CD4-positive, alpha-beta T cell (primary cell): ENCODE measurements at places on chromosomes 11 and 22.

DNA sequence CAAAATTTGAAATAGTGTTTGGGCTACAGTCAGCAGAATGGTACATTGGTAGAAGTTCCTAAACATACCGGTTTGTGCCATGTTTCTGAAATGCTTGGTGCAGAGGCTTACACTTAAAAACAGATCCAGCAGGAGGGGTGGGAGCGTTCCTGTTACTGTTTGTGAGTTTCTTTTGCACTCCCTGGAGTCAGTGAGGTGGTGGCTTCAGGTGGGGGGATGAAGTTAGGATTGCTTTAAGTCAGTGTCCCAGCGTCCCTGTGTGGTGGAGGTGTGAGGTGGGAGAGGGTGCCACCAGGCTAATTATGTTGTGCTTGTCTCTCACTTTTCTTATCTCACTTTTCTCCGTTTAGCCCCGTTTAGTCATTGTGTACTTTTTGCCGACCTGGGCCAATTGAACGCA lies 9.7 kb downstream of the TNRC6B start:
- DNase-seq = no peak

- DNase-seq = no peak
These were observed 11.8 kb downstream of the GTSE1 start for GRCh38 chr22:46308283-46308988.

DNA sequence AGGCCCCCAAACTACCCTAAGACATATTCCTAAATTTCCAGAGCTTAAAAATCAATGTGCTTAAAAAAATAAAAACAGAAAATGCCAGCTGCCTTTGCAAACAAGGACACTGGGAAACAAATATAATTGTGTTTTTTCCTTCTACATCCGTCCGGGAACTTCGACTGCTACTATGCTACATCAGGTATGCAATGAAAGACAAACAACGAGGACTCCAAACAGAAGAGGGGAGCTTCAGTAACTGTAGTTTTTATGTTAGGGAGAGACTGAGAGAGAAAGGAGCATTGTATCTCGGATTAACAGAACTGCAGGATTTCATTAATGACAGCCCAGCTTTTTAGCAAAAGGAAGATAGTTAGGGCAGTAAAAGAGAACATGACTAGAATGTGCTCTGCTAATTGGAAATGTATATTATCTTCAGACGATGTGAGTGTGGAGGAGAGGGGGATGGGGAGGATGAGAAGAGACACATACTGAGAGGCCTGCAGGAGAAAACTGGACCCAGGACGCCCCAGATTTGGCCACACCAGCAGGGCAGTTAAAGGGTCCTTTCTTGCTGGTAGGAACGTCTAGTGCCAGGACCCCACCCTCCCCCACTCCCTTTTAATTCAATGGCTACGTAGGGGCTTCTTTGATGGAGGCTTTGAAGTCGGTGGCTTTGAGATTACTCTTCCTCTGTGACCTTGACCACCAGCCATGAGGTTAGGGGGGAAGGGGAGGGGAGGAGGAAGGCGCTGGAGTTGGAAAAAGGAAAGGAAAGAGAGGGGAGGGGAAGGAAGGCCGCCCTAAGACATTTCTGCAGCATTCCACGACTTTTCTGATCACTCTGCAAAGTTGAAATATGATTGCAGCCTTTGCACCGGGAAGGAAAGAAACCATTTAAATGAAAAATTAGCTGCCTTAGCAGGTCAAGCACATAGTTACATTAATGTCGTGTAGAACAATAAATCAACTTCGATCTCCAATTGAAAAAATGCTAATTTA lies 187.1 kb downstream of the BLID start:
- no peak for DNase-seq

GRCh38 chr11:20933958-20934357 lies 264.6 kb downstream of the NELL1 start:
- DNase-seq = no peak

DNA sequence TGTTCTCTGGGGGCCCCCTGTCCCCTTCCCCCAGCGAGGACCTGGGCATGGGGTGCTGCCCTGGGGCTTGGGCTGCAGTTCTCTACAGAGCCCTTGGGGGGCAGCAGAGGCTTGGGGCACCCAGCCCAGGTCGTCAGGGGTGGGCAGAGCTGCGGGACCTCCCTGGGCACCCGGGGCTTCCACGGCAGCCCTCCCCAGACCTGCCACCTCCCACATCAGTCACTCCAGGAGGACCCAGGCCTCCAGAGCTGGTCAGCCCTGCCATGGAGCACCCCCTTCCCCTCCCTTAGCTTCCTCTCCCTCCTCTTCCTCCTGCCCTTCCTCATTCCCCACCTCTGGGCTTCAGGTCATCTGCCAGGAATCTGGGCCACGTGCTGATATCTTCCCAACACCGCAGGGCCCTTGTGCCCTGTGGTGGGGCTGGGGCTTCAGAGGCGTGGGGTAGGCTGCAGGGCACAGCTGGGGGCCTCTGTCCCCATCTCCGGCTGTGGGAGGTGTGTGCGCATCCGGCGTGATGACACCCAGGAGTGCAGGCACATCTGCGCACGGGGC lies 5.8 kb downstream of the TSPAN4 start:
- peak; percentile 52 for DNase-seq

- no peak for DNase-seq
These were observed 103.3 kb upstream of the NNMT start for GRCh38 chr11:114192841-114193389.

DNA sequence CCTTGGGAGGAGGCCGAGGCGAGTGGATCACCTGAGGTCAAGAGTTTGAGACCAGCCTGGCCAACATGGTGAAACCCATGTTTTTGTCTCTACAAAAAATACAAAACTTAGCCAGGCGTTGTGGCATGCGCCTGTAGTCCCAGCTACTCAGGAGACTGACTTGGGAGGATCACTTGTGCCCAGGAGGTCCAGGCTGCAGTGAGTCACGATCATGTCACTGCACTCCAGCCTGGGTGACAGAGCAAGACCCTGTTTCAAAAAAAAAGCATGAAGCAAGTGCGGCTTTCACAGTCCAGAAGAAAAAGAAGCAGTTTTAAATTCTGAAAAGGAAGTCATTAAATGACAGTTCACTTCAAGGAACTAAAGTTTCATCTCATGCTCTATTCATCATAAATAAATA lies 7.1 kb upstream of the LTO1 start:
- no peak for DNase-seq

DNA sequence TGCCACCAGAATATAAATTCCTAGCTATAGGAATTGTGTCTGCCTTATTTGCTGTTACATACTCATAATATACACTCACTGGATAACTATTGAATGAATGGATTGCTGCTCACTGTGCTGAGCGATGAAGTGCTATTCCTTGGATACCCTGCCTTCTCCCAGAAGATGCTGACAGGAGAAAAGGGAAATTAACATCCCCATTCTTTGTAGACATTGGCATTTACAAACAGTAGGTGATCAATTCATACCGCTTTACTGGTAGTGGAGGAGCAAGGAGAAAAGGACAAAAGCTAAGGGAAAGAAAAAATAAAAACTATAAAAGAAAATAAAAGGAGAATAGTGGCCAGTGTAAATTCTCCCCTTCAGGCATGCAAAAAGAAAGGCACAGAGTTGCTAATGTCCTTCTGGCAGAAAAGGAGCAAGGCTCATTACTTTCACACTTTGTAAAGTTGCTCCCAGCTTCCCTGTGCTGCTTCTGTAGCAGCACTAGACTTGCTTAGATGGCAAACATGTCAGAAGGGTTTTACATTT lies 183.0 kb downstream of the LUZP2 start:
- no peak for DNase-seq

GRCh38 chr22:35218079-35218478 lies 39.2 kb upstream of the HMGXB4 start:
- no peak for DNase-seq

DNA sequence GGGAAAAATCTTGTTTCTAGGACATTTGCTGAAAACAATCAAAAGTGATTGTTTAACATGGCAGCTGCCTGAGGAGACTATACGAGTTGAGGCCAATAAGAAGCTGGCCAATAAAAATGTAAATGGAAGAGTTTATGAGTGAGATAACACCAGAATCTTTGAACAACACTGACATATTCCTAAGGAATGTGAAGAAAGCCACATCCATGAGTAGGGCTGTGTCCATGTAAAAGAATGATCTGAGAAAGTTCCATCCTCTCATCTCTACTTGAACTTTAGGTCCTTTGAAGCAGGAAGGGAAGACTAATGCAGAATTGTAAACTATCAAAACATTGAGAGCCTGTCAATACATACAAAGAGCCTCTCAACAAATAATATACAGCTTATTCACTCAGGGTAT lies 6.9 kb upstream of the CHORDC1 start:
- DNase-seq = no peak

GRCh38 chr11:31870609-31871309 lies 59.6 kb upstream of the PAX6 start:
- DNase-seq = no peak

DNA sequence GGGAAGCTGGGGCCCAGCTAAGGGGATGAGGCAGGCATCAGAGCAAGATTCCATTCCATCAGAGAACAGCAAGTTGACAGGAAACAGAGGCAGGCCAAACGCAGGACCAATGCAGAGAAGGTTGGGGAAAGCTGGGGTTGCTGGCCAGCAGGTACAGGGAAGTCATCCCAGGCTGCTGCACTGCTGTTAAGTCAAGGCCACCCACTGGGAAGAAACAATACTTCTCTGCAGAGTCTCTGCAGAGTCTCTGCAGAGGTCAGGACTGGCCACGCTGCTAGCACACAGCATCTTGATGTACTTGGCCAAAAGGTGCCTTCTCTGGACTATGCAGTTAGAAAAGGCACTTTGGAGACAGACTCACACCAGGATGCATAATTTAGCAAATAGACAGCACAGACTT lies 68.5 kb upstream of the CSNK2A3 start:
- no peak for DNase-seq

DNA sequence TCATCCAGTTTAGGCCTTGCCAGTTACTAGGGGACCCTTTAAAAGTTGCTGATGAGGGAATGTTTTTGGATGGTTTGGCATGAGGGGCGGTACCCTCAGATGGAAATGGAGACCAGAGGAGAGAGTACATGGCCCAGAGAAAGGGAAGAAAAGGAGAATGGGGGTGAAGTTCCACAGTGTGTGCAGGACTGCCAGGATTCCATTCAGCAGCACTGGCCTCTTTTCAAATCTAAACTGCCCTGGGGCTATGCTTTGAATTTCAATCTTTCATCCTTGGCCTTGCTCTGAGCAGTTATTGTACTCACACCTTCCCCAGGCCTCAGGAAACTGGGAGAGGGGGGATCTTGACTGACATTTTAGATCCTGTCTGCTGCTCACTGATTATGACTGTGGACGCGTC lies 3.0 kb downstream of the SLC3A2 start:
- no peak for DNase-seq

- no peak for DNase-seq
These were observed 7.1 kb upstream of the OR8K3 start for GRCh38 chr11:56307836-56308235.

- DNase-seq = no peak
These were observed 18.6 kb downstream of the MAP6 start for GRCh38 chr11:75650167-75650723.

GRCh38 chr11:32071811-32072210 lies 19.1 kb upstream of the RCN1 start:
- DNase-seq = no peak

DNA sequence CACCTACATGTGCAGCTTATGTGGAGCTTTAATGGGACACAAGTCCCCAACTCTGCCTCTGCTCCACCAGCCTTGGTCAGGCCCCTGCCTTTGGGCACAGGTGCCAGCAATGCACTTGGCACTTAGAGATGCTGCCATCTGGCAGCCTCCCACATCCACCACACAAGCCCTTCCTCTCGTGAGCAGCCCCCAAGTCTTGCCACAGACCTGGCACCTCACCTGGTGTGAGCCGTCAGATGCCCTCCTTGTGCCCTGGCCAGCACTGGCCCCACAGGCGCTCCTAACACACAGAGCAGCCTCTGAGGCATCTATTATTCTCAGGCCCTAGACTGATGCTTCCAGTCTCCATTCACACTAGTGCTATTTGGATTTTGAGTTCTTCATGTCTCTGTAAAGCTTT lies 24.5 kb upstream of the SERPIND1 start:
- DNase-seq = no peak

DNA sequence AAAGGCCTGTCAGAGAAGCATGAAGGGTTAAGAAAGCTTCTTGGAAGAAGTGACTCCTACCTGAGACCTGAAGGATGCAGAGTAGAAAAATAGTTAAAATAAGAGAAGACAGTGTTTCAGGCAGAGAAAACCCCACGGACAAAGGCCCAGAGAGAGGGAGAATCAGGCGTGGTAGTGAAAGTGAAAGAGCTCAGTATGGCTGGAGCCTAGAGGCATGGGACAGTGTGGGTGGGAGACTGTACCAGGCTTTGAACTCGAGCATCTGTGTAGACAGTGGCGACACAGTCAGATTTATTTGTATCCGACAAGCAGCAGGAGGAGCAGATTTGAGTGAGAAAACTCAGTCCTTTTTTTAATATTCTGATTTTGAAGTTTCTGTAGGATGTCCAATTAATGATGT lies 360.0 kb downstream of the OPCML start:
- no peak for DNase-seq

DNA sequence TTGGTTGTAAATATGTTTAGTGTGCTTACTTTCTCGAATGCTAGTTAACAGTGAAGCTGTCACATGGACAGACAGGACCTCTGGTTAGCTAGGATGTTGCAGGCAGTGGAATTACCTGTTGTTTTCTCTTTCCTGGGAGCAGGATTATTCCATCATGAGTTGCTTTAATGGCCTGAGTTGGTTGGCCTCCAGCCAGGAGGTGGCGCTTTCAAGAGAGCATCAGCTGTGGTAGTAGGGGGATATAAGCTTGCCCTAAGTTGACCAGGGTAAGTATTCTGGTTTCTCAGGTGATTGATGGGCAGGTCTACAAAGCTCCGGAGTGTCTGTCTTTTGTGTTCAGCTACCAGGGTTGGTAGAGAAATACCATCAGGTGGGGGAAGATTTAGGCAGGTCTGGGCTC lies 43.5 kb downstream of the NELL1 start:
- no peak for DNase-seq

GRCh38 chr22:22817468-22818201 lies 70.0 kb upstream of the IGLL5 start:
- no peak for DNase-seq

GRCh38 chr11:64055077-64055476 lies 19.3 kb downstream of the FLRT1 start:
- no peak for DNase-seq

DNA sequence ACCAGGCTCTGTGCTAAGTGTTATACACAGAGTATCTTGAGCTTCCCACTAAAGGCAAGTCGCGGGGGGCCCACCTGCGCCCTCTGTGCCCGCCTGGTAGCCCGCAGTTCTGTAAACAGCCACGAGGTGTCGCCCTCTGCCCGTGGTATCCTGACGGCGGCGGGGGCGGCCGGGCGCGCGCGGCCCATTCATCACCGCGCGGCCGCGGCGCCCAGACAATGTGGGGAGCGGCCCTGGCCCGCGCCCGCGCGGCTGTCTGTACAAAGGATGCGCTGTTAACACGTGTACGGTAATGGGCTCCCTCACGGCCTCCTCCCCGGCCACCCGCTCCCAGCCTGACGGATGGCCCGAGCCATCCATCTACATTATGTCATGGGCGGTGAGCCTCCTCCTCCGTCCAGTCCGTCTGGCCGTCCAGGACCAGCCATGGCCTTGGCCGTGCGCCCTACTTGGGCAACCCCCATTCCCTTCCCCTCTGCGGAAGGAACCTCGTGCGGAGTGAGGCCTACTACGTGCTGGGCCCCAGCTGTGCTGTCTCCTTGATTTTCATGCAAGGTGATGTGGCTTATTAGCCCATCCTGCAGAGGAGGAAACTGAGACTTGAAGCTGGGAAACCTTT lies 99.4 kb downstream of the MIAT start:
- no peak for DNase-seq

- no peak for DNase-seq
These were observed 27.7 kb downstream of the CD44 start for GRCh38 chr11:35166369-35167360.

- DNase-seq = no peak
These were observed 18.0 kb upstream of the CABP2 start for GRCh38 chr11:67541198-67541597.

- no peak for DNase-seq
These were observed 102.0 kb downstream of the TBC1D22A start for GRCh38 chr22:46864314-46865051.
